Stimulated activated CD4-positive, alpha-beta T cell treated with anti-CD3 and anti-CD28 coated beads, TNF-alpha, amount 100 ng/mL, for 24 hours (primary cell): ENCODE measurements at places on chromosomes 12 and 14.

DNA sequence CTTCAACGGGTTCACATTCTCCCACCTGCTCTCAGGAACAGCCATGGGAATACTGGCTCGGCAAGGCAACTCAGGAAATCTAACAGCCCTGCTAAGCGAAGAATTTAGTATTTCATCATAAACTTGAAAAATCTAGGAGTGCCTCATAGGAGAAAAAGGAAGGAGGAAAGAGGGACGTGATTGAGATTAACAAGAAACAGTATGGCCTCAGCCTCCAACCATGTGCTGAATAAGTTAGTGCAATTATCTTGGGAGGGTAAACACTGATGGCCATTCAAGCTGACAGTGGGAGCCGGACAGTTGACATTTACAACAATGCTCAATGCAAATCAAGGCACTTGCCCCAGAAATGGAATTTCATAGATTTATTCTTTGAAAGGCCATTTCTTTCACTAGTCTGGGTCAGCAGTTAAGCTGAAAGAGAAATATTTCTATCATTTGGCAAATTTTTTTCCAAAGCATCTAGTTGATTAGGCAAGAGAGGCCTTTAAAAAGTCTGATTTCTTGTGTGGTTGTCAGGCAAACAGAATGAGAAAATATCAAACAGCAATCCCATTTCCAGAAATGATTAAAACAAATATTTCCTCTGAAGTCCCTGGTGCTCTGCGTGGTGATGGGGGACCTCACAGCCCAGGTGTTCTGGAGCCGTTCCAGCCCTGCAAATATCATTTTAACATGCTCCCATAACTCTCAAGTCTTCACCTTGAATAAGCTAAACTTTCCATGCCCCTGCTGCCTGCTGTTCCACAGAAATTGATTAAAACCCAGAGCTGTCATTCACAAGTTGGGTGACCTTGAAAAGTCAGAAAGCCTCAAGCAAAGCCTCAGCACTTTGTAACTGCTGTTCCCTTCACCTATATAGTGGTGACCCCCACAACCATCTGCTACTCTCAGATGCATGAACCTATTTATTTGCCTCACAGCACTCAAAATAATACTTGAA, 121.6 kb downstream of the PHLDA1 start:
- no peak for DNase-seq

GRCh38 chr12:563250-563781, 99.9 kb downstream of the NINJ2 start:
- DNase-seq: no peak

- no peak for DNase-seq
Measured at GRCh38 chr12:48198672-48198971, 4.5 kb downstream of the OR10AD1 start.

GRCh38 chr14:61037215-61037614, 56.2 kb downstream of the SLC38A6 start:
- DNase-seq: no peak

DNA sequence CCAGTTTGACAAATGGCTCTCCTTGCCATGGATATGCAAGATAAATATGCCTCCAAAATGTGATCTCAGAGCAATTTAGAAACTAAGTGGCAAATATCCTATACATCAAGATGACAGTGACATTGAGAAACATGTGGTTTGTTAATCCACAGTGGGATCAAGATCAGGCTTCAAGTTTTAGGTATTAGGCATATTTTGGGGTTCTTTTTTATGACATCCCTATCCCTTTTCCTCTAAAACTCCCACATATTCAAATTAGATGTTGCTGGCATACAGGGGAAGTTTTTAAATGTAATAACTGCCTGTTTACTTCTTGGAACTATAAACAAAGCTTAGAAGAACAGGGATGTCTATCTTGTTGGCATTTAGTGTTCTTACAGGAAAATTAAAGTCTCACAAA, 179.4 kb downstream of the CRADD start:
- DNase-seq: no peak
